ENCODE measurements at places on chromosomes 5 and 9.

GRCh38 chr9:95572381-95573151 lies 55.8 kb upstream of the PTCH1 start:
- DNase-seq, result no peak

- no peak for DNase-seq
Measured at GRCh38 chr5:113660206-113660605, 146.7 kb downstream of the YTHDC2 start.

GRCh38 chr5:168975331-168975730 lies 325.6 kb downstream of the SLIT3 start:
- no peak for DNase-seq

- no peak for DNase-seq
Measured at GRCh38 chr5:178335302-178336030, 102.9 kb upstream of the PHYKPL start.

GRCh38 chr5:32494827-32495226 lies 50.3 kb upstream of the ZFR start:
- DNase-seq, result no peak

GRCh38 chr5:146025114-146025680 lies 80.2 kb downstream of the PLAC8L1 start:
- no peak for DNase-seq

GRCh38 chr5:61744690-61745619 lies 412.9 kb downstream of the ZSWIM6 start:
- DNase-seq, result no peak

DNA sequence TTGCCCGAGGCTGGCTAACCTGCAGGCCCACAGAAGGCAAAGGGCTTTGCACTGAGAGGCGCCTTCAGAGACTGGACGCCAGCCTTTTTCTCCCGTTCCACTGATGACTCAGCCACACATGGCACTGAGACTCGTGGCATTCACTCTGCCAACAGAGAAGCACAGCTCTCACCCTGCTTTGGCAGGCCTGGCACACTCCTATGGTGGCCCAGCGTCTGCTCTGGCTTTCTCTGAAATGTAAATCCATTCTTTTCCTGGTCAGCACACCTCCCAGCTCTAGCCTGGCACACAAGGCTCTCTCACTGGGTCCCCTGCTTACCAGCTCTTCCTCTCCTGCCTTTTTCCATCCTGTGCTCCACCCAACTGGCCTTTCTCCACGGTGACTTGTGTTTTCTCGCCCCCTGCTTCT lies 5.9 kb upstream of the MELK start:
- no peak for DNase-seq

DNA sequence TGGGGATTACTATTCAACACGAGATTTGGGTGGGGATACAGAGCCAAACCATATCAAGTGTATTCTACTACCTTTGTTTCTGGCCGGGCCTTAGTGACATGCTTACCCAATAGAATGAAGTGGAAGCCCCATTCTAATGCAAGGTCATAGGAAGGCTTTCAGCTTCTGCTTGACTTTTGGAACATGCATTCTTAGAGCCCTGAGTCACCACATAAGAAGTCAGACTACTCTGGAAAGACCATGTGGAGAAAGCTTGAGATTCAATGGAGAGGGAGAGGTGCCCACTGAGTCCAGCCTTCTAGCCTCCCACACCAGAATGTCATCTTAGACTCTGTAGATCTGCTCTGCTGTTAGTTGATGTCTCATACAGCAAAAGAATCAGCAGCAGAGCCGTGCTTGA lies 155.7 kb upstream of the FBN2 start:
- no peak for DNase-seq

GRCh38 chr9:127965953-127966352 lies 14.8 kb downstream of the EEIG1 start:
- no peak for DNase-seq

DNA sequence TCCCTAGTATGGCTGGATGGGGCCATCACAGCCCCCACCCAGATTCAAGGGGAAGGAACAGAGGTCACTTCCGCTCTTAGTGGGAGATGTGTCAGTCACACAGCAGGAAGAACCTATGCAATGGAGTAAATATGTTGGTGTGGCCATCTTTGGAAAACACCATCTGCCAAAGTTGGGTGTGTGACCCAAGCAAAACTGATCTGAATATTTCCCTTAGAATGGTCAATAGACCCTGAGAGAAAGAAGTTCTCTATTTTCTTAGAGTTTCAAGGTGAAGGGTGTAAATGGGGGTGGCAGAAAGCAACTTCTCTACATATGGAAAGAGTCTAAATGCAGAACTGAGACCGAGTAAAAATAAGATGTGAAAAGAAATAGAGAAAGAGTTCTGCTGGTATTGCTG lies 212.7 kb downstream of the ESM1 start:
- DNase-seq, result no peak

- DNase-seq, result no peak
Measured at GRCh38 chr9:91726406-91727100, 223.5 kb downstream of the ROR2 start.

DNA sequence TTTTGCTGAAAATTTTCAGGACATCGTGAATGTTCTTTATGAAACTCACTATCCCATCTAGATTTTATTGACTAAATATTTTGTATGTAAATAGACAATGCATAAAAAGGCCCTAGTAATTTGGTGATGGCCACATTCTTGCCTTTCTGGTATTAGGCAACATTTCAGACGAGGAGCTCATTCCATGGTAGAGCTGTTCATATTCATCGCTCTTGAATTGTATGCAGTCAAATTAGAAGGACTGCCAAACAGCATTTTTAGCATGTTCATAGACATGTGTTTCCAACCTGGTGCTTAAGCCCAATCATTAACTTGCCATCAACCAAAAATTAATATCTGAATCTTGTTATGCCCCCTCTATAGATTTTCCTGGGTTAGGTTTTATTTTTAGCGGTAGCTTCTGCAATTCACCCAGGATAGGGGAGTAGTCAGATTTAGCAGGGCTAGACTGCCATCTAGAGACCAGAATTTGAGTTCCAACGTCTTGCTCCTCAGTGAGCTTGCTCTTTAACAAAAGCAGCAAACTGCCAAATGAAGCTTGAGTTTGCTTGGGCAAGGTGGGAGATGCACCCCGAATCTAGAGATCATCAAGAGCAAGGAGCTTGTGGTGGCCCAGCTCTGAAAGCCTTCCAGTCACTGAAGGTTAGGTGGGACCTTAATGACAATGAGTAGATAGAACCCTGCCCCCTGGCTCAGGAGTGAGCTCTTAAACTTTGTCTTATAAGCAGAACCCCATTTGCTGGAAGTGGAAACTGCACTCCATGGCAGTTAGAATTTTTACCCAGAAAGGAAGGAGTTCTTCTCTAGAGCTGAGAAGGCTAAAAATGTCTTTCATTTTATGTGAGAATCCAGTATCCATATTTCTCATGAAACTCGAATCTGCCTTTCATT lies 456.2 kb downstream of the RASEF start:
- DNase-seq, result no peak

DNA sequence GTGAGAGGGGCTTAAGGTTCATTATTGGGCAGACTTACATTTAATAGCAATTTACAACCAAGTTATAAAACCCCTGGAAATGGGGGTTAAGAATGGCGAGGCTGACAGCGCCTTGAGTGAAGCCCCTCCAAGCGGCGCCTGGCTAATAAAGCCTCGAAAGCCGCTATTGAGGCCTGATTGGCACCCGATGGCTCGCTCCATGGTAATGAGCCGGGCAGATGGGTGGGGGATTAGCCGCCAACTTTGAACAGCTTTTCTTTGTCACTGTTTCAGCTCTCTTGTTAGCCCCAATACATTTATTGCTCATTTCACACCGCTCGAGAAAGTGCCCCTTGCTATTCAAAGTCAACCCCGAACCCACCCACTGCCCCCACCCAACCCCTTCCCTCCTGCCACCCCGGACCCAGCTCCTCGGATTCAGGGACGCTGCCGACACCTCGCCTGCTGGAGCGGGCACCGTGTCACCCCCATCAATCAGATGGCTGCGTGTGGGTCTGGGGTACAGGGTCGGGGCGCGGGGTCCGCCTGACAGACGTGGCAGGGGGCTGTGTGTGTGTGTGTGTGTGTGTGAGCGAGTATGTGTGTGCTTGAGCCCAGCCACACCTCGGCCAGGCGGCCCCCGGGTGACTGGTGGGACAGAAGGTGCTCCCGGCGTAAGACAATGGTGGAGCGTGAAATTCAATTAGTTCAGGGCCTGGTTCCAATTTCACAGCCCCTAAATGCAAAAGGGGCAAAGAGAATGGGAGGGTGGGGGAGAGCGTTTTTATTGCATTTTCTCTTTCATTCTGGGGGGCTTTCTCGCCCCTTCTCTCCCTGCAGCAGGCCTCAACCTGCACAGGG lies 34.2 kb downstream of the ASS1 start:
- no peak for DNase-seq

DNA sequence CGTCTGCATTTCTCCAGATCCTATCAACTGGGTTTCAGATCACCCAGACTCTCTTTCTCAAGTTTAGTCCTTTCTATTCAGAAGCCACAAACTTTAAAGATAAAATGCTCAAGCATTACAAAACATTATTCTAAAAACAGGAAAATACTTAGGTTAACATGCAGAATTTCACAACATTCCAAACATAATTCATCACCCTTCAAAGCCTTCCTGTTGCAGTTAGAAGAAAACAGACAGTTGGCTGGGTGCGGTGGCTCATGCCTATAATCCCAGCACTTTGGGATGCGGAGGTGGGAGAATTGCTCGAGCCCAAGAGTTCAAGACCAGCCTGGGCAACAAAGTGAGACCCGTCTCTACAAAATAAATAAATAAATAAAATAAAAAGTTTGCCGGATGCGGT lies 7.7 kb upstream of the OCLN start:
- no peak for DNase-seq

- no peak for DNase-seq
Measured at GRCh38 chr9:12739014-12739652, 35.7 kb upstream of the LURAP1L start.

GRCh38 chr5:8399471-8399870 lies 530.5 kb downstream of the MTRR start:
- no peak for DNase-seq

DNA sequence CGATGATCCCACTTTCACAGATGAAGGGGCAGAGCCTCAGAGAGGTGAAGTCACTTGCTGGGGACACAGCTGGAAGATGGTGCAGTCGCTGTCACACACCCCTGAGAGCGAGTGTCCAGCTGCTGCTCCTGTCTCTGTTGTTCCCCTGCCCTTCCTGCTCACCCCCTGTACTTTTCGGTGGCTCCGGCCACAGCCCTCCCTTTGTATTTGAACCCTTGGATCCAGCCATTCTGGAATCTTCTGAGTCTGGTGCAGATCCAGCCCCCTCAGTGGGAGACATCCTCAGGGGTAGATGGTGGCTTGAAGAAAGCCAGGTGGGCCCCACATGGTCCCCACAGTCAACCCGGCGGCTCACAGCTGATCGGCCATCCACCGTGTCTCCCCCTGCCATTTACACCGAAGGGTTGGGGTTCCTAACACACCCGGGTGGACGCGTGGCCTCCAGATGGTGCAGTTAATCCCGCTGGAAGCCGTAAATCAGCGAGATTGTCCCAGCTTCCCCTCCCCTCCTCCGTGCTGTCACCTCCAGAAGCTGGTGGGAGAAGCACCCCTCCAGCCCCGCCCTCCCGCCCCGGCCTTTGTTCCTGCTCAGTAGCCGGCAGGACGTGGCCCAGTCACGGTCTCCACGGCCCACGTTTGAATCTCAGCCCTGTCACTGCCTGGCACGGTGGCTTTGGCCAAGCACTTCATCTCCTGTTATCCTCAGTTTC lies 204.8 kb downstream of the C9orf50 start:
- no peak for DNase-seq

DNA sequence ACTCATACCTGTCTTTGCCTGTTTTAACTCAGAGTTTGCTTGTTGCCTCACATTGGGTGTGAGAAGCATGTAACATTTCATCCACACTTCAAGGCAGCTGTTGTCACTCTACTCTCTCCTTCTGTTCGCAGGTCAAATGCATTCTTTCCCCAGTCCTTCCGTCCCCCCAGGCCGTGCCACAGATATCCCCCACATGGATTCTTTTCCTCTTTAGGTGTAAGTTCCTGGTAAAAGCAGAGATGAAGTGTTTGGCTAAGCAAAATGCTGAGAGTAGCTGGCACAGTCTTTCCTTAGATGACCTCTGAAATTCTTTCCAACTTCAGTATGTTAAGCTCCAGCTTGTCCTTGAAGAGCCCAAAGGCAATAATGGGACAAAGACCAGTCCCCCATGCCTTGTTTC lies 328.2 kb downstream of the SLIT3 start:
- DNase-seq, result no peak

- DNase-seq, result no peak
Measured at GRCh38 chr9:29390859-29391258, 1817.6 kb upstream of the C9orf72 start.

- DNase-seq, result no peak
Measured at GRCh38 chr5:166856791-166857190, 1434.7 kb upstream of the WWC1 start.

- DNase-seq, result no peak
Measured at GRCh38 chr5:71782393-71782770, 63.3 kb downstream of the CARTPT start.

GRCh38 chr5:96928931-96929708 lies 6.8 kb upstream of the LNPEP start:
- DNase-seq, result no peak

- DNase-seq, result no peak
Measured at GRCh38 chr9:135040892-135041291, 46.6 kb upstream of the OLFM1 start.

DNA sequence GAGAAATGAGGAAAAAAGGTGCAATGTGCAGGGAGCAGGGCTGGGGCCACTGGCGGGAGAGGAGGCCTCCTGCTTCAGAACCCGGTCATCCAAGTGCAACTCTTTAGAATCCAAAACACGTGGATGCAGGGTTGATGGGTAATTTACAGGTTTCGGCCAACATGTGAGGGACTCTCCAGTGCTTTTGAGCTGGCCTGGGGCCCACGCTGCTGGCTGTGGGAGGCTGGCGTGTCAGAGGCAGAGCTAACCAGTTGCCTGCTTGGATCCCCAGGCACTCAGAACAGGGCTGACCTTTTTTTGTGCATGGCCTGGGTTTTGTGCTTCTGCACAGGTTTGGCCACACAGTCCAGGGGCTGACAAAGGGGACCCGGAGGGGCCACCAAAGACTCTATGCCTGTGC lies 61.6 kb downstream of the GADD45G start:
- DNase-seq, result no peak

GRCh38 chr5:180097163-180097894 lies 25.8 kb upstream of the RNF130 start:
- DNase-seq, result no peak

- DNase-seq, result no peak
Measured at GRCh38 chr9:36101916-36102741, 34.4 kb upstream of the GLIPR2 start.

- DNase-seq, result no peak
Measured at GRCh38 chr5:45335346-45335745, 360.8 kb downstream of the HCN1 start.

GRCh38 chr9:214648-215493 lies at the start of gene DOCK8:
TSS of gene DOCK8 (plus strand) at chr9:214865. CDS start at chr9:214977, 112 bp downstream.
- DNase-seq, result peak; percentile 21

GRCh38 chr9:72158680-72159079 lies 9.4 kb downstream of the GDA start:
- no peak for DNase-seq
